CD4-positive, alpha-beta T cell treated with Interleukin-10 for 1 hour (primary cell): ENCODE measurements at places on chromosomes 16 and 17.

- DNase-seq: no peak
These were observed 193.1 kb upstream of the FOXF1 start for GRCh38 chr16:86316967-86317812.

DNA sequence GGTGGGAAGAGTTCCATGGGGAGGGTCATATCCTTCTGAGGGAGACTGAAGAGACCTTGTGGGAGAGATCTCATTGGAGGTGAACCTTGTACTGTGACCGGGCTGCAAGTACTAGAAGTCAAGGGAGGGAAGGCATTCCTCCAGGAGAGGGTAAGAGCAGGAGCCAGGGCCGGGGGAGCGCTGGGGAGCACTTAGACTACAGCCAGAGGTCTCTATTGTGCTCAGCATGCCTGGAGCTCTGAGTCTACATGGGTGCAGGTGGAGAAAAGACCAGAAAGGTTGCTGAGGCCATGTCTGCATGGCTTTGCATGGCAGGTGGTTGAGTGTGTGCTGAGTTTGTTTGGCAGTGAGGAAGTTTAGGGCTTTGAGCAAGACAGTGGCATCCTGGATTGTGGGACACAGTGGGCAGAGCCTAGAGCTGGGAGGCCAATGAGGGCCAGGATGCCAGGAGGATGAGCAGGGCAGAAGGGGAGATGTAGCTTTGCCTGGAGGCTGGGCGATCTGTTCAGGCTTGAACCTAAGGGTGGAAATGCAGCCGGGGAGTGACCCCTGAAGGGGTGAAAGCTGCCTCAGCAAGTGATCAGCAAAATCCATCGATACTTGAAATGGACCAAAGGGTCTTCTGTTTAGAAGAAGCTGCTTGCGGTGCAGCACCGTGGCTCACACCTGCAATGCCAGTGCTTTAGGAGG lies 317.4 kb upstream of the TNRC6C start:
- DNase-seq: no peak

- DNase-seq: no peak
These were observed 152.0 kb downstream of the LGALS9B start for GRCh38 chr17:20315311-20315710.

GRCh38 chr17:78384479-78385175 lies 6.2 kb downstream of the PGS1 start:
- DNase-seq: no peak

DNA sequence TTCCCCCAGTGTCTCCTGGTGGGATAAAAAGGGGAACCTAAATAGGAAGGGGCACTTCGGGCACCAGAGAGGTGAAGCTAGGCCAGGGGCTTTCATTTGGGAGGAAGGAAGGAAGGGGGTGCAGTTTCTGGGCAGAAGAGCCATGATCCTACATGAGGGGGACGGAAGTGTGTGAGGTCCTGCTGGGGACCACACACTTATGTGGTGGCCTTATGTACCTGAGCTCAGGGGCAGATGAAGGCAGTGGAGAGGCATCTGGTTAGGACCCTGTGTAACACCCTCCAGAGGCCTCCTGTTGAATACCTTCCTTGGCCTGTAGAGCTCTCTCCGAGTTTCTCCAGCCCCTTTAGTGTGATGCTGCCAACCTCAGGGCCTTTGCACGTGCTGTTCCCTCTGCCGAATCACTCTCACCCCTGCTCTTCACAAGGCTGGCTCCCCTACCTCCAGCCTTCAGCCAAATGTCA lies 21.2 kb downstream of the IGFBP4 start:
- DNase-seq: no peak

DNA sequence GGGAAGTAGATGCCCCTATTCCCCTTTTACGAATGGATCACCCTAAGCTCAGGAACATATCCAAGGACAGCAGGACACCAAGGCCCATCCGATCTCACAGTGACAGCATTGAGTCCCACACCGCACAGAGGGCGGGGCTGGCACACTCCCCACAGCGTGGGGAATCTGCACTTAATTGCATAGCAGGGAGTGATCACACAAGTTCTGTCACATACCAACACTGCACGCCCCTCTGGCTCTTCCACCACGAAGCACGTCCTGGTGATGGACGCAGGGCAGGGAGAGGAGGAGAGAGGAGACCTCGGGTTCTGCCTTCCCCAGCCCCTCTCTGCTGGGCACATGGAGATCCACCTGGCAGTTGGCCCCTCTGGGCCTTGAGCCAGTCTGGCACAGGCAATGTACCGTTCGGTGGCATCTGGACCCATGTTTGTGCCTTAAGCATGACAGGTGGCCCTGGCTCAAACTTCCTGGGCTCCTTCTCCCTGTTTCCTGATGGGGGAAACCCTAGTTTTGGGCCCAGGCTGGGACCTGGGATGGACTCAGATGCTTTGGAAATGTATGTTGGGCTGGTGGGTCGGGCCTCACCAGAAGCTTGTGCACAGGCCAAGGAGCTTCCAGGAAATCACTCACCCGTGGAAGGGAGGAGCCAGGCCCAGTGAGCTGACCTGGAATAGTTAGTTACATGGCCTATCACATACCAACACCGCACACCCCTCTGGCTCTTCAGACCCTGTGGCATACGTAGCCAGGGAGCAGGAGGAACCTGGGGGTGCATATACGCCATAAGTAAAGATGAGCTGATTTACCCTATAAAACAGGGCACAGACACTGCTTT lies 35.1 kb upstream of the CREBBP start:
- no peak for DNase-seq

- no peak for DNase-seq
These were observed 2.8 kb downstream of the DHRS7C start for GRCh38 chr17:9788601-9789000.

- no peak for DNase-seq
These were observed 720 bp downstream of the METRN start for GRCh38 chr16:715477-716199.

DNA sequence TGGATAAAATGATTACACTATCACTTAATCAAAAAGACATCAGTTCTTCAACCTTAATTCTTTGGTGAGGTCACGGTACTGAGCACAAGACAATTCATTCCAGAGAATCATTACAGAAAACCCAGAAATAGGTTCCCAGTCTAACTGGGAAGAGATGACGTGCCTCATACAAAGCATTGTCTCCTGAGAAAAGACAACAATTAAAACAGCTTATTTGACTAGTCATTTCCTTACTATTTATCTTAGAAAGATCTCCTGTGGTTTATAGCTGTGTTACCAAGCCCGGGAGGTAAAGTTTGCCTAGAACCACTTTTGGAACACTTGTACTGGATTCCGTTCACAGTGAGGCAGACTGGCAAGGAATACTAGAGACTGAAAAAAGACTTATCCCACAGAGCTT lies 5.1 kb downstream of the PHF12 start:
- DNase-seq: no peak

DNA sequence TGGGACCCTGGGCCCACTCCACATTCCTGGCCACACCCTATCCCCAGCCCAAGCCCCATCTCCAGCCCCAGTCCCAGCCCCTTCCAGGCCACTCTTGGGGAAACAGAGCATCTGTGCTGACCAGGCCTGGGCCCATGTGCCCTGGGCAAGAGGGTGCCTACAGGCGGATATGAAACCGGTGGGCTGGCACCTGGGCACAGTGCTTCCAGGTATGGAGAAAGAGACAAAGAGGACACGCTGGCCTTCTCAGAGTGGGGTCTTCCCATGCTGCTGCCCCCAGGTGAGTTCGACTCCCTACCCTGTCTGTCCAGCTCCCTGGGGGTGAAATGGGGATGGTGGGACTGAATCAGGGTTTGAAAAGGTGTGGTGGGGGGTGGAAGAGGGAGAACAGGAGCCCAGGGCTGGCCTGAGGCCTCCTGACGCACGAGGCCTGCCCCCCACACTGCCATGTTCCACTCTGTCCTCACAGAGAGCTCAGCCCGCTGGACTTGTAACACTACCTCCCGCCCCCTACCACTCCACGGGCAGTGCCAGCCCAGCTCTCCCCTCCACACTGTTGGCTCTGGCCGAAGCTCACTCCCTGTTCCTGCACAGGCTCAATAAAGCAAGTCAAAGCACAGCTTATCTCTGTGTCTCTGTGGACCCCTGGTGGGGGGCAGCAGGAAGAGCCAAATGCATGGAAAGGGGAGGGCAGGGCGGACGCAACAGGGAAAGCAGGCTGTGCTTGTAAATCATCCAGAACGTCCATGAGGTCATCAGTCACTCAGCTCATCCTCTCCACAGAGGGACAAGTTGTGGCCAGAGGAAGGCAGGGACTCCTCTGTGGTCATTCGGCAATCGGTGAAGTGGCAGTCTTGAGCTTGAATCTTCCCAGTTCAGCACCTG lies 71.1 kb upstream of the TMEM97 start:
- no peak for DNase-seq

DNA sequence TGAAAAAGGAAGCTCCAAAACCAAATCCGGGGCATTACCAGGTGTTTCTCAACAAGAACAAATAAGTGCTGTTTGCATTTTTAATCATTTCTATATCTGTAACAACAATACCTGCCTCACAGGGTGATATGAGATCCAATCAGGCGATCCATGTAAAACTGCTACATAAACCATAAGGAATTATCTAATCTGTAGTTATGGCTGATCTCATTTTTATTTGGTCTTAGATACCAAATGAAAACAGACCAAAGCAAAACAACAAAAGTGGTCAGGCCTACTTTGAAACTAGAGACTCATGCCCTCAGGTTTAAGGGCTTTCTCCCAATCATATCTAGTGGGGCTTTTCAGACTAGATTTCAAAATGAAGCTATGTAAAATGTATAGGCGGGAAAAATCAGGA lies 28.3 kb downstream of the XPO6 start:
- no peak for DNase-seq

- DNase-seq: peak; percentile 52
These were observed 56.5 kb downstream of the CYTH1 start for GRCh38 chr17:78725448-78726021.

GRCh38 chr16:19515757-19516156 lies 6.1 kb downstream of the GDE1 start:
- no peak for DNase-seq

- DNase-seq: no peak
These were observed 33.3 kb downstream of the RHBDL3 start for GRCh38 chr17:32298721-32299579.

DNA sequence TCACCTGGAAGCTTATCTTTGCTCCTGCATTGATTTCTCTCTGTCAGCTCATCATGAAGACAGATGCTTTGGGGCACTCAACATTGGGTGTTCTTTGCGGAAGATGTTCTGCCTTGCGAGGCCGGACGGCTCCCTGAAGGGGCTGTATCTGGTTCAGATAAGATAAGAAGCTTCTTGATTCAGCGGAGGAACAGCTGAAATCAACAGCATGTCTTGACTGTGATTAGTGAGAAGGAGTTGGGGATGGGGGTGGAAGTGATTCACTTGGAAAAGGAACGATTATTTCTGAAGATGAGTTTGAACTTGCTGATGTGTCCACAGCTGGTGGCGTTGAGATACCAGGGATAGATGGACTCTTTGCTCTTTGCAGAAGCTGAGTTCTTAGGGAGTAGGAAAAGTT lies 126.9 kb upstream of the WSCD1 start:
- no peak for DNase-seq

DNA sequence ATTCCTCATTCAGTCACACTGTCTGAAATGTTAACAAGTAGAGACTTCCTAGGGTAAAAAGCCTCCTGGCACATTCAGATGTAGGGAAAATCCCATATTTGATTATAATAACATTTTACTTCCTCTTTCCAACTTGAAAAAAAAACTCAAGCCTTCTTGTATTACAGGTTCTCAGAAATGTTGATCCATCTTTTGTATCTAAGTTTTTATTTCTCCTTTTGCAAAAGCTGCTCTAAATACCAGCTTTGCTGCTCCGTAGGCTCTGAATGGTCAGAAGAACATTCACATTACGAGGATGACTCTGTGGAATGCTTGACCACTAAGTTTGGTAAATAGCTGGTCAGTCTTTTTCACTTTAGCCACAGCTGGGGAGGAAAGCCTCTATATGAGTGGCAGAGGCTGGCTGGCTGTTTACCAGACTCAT lies 13.2 kb upstream of the HEATR6 start:
- no peak for DNase-seq

GRCh38 chr16:73265124-73265837 lies 217.4 kb upstream of the ZFHX3 start:
- no peak for DNase-seq

DNA sequence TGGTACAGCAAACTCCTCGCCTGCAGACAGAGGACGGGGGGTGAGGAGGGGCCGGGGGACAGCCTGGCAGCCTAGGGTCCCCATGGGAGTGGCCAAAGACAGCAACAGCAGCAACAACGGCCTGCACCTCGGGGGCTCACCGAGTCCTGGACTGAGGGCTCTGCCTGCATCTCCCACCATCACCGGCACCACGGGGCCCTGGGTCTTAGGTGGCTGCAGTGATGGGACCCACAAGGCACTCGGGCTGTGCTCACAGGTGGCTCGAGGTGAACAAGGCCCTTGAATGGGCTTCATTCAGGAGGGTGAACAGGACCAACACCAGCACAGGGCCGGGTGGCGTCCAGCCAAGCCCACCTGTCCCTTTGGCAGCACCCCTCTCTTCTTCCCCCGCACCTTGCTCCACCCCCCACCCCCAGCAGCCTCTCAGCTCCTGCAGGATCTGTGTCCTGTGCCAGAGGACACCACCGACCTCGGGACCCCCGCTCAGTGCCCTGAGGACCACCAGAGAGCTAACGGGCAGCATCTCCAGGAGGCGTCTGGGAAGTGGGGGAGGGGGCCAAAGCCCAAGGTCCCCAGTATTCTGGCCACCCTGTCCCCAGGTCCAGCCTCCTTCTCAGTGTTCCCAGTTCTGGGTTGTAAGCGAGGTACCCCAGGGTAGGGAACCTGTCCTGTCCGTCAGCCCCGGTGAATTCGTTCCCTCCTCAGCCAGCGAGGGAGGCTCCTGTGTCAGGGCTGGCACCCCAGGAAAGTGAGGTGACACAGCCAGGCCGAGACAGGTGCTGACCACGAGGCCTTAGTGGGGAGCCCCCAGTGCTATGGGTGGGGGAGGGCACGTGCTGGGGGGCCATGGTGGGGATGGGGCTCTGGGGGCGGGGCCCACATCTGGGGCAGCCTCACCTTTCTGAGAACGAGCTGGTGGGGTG lies 94.3 kb downstream of the TBC1D16 start:
- no peak for DNase-seq

DNA sequence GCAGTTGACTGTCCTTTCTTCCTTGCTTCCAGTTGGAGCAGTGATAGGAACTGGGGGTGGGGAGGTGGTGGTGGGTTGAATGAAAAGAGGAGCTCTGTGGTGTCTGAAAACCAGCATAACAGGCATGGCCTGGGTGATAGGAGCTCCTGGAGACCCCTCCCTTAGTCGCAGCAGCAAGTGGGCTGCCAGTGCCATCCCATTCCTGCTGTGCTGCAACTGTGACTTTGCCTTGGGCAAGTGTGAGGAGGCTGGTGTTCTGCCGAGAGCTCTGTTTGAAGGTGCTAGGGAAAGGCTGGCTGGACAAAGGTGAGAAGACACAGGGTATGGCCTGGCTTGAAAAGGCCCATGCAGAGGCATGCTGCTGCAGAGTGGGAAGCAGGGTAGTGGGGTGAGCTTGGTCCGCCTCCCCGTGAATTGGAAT lies 2.7 kb upstream of the CDK5R1 start:
- no peak for DNase-seq

GRCh38 chr16:81547194-81547938 lies 102.8 kb downstream of the CMIP start:
- DNase-seq: no peak

GRCh38 chr16:11164482-11165270 lies 91.3 kb downstream of the SOCS1 start:
- no peak for DNase-seq
